ENCODE measurements at places on chromosomes 1 and 21.

- no peak for DNase-seq
Measured at GRCh38 chr1:201753492-201753891, 75.5 kb upstream of the IPO9 start.

- DNase-seq, result no peak
Measured at GRCh38 chr1:198121056-198121826, 35.6 kb upstream of the NEK7 start.

DNA sequence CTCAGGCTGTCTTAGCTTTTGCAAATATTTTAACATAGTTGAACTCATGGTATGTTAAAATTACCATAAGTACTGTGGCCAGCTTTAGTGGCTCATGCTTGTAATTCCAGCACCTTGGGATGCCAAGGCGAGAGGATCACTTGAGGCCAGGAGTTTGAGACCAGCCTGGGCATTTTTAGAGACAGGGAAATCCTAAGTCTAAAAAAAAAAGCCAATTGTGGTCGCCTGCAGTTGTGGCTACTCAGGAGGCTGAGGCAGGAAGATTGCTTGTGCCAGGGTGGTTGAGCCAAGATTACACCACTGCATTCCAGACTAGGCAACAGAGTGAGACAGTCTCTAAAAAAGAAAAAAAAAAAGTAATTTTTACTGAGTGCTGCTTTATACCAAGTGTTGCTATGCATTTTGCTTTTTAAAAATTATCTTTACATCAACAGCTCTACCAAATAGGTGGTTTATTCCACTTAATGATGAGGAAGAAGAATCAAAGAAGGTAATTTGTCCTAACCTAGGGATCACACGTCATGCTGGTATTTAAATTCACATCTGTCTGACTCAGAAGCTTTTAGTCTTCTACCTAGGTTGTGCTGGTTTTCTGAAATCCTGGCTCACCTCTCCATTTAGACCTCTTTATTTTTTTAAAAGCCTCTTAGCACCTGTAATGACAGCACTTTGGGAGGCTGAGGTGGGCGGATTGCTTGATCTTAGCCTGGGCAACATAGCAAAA, 16.8 kb downstream of the PPP1R12B start:
- no peak for DNase-seq

- DNase-seq, result no peak
Measured at GRCh38 chr21:28068455-28069358, 924.0 kb downstream of the LTN1 start.

DNA sequence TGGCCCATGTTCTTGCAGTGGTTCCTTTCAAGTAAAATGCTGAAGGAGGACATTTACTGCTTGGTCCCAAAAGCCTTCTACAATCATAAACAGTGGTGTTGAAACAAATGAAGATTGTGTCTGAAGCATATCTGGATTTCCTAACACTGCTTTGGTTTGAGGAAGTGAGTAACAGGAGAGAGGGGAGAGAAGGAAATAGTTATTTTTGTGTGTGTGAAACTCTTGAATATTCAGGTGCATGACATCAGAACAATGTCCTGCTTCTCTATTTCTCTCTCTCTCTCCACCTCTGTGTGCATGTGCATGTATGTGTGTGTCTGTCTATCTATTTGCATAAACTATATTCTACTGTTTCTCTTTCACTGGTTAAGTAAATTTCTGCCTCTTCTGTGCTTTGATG, 61.4 kb upstream of the TNFSF18 start:
- DNase-seq, result no peak

GRCh38 chr1:17475752-17476151, 36.3 kb upstream of the RCC2 start:
- DNase-seq, result no peak
